NCI-H146 (cell line): ENCODE measurements at places on chromosomes 16 and 17.

GRCh38 chr17:9028988-9029570 lies 7.8 kb downstream of the NTN1 start:
- DNase-seq = no peak

- DNase-seq = no peak
These were observed 1.2 kb downstream of the PSMD11 start for GRCh38 chr17:32445497-32445896.

- no peak for DNase-seq
These were observed 643 bp downstream of the HSDL1 start for GRCh38 chr16:84144209-84144858.

GRCh38 chr16:14549789-14550153 lies 80.3 kb downstream of the PARN start:
- DNase-seq = peak; percentile 95

- no peak for DNase-seq
These were observed 123.6 kb downstream of the CMIP start for GRCh38 chr16:81567987-81568748.
